ENCODE measurements at places on chromosomes 6 and 20.
A peak's percentile ranks its signal among the peaks of the same experiment; 100 is the strongest.

DNA sequence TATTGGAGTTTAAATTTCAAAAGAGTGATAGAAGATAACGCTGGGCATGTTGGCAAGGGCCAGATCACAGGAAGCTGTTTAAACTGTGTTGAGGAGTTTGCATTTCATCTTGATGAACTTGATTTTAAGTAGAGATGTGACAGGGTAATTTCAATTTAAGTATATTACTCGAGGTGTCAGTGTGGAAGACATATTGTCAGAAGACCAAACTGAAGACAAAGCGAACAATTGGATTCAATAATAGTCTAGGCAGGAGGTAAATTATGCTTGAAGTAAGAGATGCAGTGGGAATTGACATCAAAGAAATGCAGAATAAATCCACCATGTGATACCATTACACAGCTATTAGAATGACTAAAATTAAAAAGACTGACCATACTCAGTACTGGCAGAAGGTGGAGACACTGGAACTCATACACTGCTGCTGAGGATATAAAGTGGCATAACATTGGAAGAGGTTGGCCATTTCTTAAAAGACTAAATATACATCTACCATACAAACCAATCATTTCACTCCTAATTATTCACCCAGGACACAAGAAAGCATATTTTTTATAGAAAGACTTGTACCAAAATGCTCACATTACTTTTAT is 240.8 kb downstream of the ARHGAP18 start:
- DNase-seq = no peak

DNA sequence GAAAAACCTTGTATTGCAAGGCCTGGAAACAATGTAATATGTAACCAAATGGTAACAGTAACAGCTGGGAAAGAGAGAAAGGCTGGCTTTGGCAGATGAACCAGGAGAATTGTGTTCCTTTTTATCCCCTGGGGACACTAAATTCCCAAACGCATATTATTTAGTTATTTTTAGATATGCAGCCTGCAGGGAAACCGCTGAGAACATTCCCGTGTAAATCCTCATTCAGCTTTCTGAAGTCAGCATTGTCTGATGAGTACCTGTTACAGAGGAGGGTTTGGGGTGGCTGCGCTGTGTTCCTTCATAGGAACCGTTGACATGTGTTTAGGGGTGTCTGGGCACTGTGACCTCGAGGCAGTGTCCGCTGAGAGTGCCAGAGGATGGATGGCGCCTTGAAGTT is 101.3 kb downstream of the SMOC2 start:
- no peak for DNase-seq

- DNase-seq = no peak
Observed at GRCh38 chr6:63859528-63859927, 223.9 kb downstream of the PHF3 start.

- DNase-seq = no peak
Observed at GRCh38 chr20:8749986-8750385, 318.9 kb upstream of the PLCB4 start.

GRCh38 chr20:13322198-13322597 is 101.1 kb downstream of the ISM1 start:
- no peak for DNase-seq

DNA sequence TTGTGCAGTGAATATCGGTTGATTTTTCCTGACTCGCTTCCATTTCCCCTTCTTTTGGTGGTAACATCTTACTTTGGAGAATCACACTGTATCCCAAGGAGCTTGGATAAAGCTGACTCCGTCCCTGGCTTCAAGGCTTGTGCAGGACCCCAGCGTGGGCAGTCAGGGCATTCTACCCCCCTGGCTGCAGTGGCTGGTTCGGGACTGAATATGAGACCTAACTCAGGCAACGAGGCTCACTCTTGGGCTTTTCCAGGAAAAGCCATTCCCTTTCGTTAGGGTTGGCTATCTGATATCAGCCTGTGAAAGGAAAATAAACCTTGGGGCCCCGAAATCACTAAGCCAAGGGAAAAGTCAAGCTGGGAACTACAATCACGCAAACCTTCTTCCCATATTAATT is 30.1 kb upstream of the GJA1 start:
- no peak for DNase-seq

DNA sequence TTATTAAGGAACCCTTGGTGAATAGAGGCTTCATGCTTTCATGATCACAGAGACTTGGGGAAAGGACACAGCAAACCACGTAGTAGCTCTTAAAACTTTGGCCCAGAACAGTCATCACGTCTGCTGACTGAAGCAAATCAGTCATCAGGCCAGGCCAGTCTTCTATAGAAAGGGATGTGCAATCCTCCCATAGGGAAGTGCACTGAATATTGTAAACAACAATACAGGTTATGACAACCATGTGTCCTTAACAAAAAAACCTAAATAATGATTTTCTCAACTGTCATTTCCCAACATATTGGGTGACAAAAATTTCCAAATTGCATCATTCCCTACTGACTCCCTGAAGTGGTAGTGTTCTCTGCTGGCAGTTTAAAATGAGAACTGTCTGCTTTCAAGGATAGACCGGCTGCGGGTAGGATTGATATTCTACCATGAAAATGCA is 388.2 kb upstream of the CITED2 start:
- DNase-seq = no peak

DNA sequence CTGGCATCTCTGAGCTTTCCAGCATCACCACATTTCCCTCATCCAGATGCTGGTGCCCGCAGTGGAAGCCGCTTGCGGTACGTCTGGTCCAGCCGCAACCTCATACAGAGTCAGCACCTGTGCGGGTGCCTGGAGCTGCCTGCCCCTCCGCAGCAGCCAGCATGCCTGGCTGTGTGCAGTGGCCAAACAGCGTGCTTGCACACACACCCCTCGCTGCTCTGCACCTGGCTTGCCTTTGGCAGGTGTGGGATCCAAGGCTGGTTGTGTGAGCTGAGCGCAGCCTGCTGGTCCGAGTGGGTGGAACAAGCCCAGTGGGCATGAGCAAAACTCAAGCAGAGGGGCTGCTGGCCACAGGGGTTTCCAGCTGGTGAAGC is 3.1 kb upstream of the HINT3 start:
- DNase-seq = no peak

DNA sequence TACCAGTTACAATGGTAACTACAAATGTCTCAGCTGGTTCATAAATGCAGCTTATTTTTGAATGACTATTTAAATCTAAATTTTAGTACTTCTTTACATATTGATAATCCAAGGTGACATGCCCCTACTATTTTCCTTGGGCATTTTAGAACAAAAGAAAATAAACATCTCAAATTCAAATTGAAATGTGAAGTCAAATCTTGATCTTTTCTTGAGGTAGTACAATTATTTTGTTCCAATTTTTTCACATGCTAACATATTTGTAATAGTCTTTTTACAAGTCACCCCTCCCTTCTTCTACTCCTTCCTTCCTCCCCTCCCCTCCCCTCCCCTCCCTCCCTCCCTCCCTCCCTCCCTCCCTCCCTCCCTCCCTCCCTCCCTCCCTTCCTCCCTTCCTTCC is 370.1 kb upstream of the MMS22L start:
- no peak for DNase-seq

DNA sequence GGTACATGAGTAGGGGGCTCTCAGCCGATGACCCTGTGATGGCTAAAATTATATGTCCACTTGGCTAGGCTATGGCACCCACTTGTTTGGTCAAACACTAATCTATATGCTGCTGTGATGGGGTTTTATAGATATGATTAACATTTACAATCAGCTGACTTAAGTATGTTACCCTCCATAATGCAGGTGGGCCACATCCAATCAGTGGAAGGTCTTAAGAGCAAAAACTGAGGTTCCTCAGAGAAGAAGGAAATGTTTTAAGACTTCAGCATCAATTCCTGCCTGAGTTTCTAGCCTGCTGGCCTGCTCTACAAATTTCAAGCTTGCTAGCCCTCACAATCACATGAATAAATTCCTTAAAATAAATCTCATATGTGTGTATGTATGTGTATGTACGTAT is 18.9 kb upstream of the MAK start:
- DNase-seq = no peak

GRCh38 chr6:72826037-72826436 is 204.2 kb downstream of the KCNQ5 start:
- no peak for DNase-seq

DNA sequence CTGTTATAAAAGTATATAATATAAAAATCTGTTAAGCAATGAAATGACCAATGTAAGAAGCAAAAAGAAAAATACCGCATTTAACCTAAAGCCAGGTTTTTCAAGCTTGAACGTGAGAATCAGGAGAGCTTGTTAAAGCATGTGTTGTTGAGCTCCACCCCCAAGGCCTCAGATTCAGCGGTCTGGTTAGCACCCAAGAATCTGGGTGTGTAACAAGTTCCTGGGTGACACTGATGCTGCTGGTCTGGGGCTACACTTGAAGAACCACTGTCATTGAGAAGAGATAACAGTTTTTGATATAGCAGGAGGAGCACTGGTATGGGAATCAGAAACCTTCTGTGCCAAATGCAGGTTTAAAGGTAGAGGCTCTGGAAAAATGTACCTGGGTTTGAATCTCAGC is 154.0 kb downstream of the ID4 start:
- DNase-seq = no peak

DNA sequence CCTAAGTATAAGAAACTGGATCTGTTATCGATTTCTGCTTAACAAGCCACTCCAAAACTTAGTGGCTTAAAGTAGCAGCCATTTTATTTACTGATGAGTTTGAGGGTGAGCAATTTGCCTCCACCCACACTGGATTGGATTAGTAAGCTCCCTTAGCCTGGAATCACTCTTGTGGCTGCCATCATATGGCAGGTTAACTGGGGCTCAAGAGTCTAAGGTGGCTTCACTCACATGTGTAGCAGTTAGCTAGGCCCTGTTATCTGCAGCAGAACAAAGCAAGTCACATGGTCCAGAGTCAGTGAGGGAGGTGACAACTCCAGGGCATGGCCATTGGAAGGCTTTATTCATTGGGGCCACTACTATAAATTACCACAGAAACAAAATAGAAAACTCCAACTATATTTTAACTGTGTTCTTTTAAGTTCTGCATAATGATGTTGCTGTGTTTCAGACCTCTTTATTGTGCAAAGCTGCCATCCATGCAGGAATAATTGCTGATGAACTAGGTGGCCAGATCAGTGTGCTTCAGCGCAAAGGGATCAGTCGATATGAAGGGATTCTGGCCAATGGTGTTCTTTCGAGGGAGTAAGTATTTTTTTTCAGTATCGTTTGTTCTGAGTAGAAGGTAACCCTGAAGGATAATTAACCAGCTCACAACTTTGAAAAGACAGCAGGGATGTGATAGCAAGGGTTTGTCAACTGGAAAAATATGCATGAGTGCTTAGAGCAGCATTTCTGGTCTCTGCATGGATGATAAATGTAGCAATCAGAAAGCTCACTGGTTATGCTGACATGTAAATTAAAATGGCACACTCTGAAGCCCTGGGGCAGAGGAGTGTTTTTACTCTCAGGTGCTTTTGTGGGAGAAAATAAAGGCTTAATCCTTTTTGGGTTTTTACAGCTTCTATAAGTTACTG is 49.6 kb downstream of the DCBLD1 start:
- DNase-seq = no peak

DNA sequence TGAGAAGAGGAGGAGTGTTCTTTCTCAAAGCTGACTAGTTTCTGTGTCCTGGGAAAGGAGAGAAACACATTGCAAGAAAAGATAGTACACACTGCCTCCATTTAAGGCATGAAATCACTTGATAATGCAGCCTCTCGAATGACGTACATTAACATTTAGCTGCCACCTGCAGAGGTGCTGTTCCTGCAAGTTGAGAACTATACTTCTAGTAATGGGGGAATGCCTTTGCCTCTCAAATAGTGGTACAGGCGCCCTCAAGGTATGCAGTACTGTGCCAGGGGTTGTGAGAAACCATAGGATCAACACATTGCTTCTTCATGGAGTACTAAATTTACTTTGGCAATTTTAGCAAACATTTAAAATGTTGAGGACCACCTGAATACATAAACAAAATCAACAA is 20.1 kb downstream of the IMPG1 start:
- no peak for DNase-seq

GRCh38 chr20:32574296-32575226 is 10.6 kb downstream of the NOL4L start:
- DNase-seq = peak; percentile 64

- DNase-seq = no peak
Observed at GRCh38 chr6:139654888-139655782, 280.7 kb upstream of the CITED2 start.

DNA sequence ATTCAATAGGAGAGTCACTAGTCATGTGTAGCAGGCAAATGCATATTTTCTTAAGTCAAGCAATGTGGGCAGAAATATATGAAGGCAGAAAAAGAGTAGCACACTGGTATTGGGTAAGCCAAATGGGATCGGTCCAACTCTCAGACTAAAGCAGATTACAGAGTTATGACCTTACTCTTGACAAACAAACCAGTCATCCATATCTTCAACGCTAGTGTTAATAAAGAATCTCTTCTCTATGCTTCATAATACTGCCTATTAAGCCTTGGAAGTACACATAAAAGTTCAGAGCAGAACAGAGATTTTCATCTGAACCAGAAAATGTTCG is 320.2 kb upstream of the JARID2 start:
- no peak for DNase-seq

- DNase-seq = no peak
Observed at GRCh38 chr6:158706369-158706982, 56.6 kb downstream of the SYTL3 start.

GRCh38 chr6:36735110-36736071 is 37.8 kb downstream of the RAB44 start:
- DNase-seq = peak; percentile 42

DNA sequence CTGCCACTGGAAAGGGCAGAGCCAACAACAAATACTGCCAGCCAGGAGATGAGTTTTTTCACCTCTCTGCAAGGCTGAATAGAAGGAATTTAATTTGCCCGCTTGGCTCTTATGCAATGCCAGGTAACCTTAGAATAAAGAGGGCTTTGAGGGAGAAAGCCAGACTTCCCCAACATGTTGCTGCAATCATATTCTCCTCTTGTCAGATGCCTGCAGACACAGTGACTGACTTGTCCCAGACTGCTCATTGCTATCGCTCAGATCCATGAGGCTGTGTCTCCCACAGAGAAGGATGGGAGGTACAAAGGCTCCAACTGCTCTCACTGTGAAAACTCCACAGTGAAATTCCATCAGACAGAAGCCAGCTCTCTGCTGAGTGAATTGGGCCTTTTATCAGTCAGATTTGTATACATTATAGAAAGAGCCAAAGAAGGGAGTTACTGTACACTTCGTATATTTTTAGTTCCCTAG is 517.0 kb upstream of the ID4 start:
- no peak for DNase-seq

Data from stimulated activated CD8-positive, alpha-beta memory T cell treated with anti-CD3 and anti-CD28 coated beads, Interleukin-4, amount 100 ng/mL, for 48 hours (primary cell).